ENCODE measurements at places on chromosomes 2 and 18. TPM values are rescaled to one million over a fixed set of nuclear protein-coding genes. Genes with fewer than 3 reads are reported as not detected.

CNGA3 gene
- total RNA-seq = not detected

HTR2B gene
- total RNA-seq = not detected

GPR155 gene
- 16.4 TPM for total RNA-seq

C1QL2 gene
- total RNA-seq = not detected

DNA sequence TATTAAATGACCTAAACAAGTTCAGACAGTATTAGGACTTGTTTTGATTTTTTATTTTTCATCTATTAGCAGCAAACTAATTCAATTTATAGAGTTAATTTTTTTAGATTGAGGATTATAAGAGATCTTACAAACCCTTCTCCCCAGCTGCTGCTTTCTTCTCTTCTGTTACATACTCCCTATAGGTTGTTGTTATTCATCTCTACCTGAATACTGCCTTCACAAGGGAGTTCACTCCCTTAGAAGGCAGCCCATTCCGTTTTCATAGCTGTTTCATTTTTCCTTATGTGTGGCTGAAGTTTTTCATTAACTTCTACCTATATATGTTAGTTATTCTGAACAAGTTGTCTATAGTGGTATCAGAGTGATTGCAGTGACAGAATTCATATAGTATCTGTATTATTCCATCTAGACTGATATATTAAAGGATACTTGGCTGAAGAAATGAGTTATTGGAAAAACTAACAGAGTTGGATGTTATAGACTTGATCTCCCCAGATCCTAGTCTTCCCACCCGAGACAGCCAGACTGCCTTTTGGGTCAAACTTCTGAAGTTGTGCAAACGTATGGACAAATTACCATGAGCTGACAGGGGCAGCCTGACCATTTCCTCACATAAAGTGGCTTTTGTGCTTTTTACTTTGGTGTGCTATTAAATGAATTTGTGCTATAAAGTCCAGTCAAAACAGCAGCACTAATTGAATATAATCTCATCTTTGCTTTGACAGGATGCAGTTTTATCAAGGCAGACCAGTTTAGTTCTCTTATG, 8.7 kb downstream of the GLS start:
- no peaks in the 10 kb centered on the region for H3K36me3 ChIP-seq
- no peak for DNase-seq
- H3K27me3 ChIP-seq = no peaks in the 10 kb centered on the region
- no peak overlapping the region for H3K4me3 ChIP-seq

DNA sequence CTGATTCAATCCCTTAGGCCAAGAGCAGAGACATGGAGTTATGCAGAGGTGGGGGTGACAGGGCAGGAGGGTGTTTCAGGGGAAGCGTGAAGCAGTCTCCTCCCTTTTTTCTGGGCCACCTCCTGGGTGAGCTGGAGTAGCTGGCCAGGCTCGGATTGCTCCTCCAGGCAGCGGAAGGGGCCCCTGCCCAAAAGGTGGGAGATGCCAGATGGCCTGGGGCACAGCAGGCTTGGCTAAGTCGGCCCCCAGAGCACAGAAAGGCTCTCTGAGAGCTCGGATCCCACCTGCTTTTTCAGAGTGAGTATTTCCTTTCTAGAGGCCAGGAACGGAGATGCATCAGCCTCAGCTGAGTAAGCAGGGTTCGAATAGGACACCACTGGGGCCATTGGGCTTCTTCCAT, 196.9 kb downstream of the ANKRD30B start:
- H3K36me3 ChIP-seq = no peaks in the 10 kb centered on the region
- H3K4me3 ChIP-seq = no peak overlapping the region
- H3K27ac ChIP-seq = no peak overlapping the region
- H3K4me1 ChIP-seq = no peaks in the 10 kb centered on the region
- DNase-seq = no peak
- no peaks in the 10 kb centered on the region for H3K27me3 ChIP-seq

- H3K27ac ChIP-seq = no peak overlapping the region
- DNase-seq = no peak
- H3K4me3 ChIP-seq = no peak overlapping the region
- no peaks in the 10 kb centered on the region for H3K4me1 ChIP-seq
These were observed 14.7 kb upstream of the IKZF2 start for GRCh38 chr2:213166109-213166508.

- H3K4me3 ChIP-seq = no peak overlapping the region
- H3K27me3 ChIP-seq = no peaks in the 10 kb centered on the region
- H3K36me3 ChIP-seq = no peaks in the 10 kb centered on the region
- DNase-seq = no peak
- no peak overlapping the region for H3K27ac ChIP-seq
- H3K4me1 ChIP-seq = no peaks in the 10 kb centered on the region
These were observed 382.7 kb upstream of the SALL3 start for GRCh38 chr18:78596794-78597345.

DNA sequence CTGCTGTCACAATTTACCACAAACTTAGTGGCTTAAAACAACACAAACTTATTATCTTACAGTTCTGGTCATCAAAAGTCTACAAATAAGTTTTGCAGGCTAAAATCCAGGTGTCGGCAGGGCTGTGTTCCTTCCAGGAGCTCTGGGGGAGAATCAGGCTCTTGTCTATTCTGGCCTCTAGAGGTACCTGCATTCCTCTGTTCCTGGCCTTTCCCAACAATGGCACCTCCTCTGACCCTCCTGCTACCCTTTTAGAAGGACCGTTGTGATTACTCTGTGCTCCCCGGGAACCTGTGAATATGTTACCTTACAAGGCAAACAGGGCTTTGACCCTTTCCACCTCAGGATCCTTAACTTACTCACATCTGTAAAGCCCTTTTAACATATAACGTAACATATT, 98.5 kb downstream of the MRPS9 start:
- H3K27ac ChIP-seq = no peak overlapping the region
- no peaks in the 10 kb centered on the region for H3K27me3 ChIP-seq
- no peak overlapping the region for H3K4me3 ChIP-seq
- H3K36me3 ChIP-seq = no peaks in the 10 kb centered on the region

GRCh38 chr2:3000968-3001367, 376.6 kb downstream of the EIPR1 start:
- no peaks in the 10 kb centered on the region for H3K27me3 ChIP-seq
- no peaks in the 10 kb centered on the region for H3K36me3 ChIP-seq
- no peak for DNase-seq
- no peaks in the 10 kb centered on the region for H3K4me1 ChIP-seq

- H3K4me1 ChIP-seq = no peaks in the 10 kb centered on the region
- H3K36me3 ChIP-seq = no peaks in the 10 kb centered on the region
- no peak overlapping the region for H3K27ac ChIP-seq
- H3K4me3 ChIP-seq = no peak overlapping the region
- no peaks in the 10 kb centered on the region for H3K27me3 ChIP-seq
These were observed 71.0 kb upstream of the SP3 start for GRCh38 chr2:174035981-174036742.

GRCh38 chr2:167398873-167399272, 510.6 kb downstream of the XIRP2 start:
- H3K36me3 ChIP-seq = no peaks in the 10 kb centered on the region
- no peak overlapping the region for H3K4me3 ChIP-seq
- H3K4me1 ChIP-seq = no peaks in the 10 kb centered on the region
- no peaks in the 10 kb centered on the region for H3K27me3 ChIP-seq
- no peak overlapping the region for H3K27ac ChIP-seq

GRCh38 chr18:45562567-45563479, 52.5 kb upstream of the SLC14A2 start:
- H3K27ac ChIP-seq = no peak overlapping the region
- H3K36me3 ChIP-seq = no peaks in the 10 kb centered on the region
- H3K27me3 ChIP-seq = no peaks in the 10 kb centered on the region
- no peaks in the 10 kb centered on the region for H3K4me1 ChIP-seq
- H3K4me3 ChIP-seq = no peak overlapping the region

DNA sequence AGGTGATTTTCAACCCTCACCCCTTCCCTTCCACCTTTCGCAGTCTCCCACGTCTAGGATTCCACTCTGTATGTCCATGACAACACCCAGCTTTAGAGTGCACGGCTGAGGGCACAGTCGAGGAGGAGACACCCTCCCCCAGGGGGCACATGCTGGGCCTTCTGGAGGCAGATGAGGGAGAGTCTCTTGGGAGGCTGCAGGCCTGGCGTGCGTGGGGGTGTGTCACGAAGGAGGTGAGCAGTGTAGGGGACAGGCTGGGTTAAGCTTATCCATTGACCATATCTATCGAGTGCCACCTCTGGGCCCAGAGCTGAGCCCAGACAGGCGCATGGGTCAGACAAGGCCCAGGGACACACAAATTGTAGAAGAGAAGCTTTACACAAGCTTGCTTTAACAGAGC, 18.8 kb downstream of the PROC start:
- no peaks in the 10 kb centered on the region for H3K36me3 ChIP-seq
- no peaks in the 10 kb centered on the region for H3K4me1 ChIP-seq
- H3K27ac ChIP-seq = no peak overlapping the region
- no peak for DNase-seq
- H3K4me3 ChIP-seq = no peak overlapping the region

- H3K27ac ChIP-seq = no peak overlapping the region
- no peaks in the 10 kb centered on the region for H3K36me3 ChIP-seq
- no peak overlapping the region for H3K4me3 ChIP-seq
- H3K4me1 ChIP-seq = no peaks in the 10 kb centered on the region
- no peak for DNase-seq
These were observed 76.4 kb upstream of the ZEB2 start for GRCh38 chr2:144596073-144596871.

Data from naive thymus-derived CD4-positive, alpha-beta T cell (primary cell).